ENCODE measurements at places on chromosomes 5 and 9.

DNA sequence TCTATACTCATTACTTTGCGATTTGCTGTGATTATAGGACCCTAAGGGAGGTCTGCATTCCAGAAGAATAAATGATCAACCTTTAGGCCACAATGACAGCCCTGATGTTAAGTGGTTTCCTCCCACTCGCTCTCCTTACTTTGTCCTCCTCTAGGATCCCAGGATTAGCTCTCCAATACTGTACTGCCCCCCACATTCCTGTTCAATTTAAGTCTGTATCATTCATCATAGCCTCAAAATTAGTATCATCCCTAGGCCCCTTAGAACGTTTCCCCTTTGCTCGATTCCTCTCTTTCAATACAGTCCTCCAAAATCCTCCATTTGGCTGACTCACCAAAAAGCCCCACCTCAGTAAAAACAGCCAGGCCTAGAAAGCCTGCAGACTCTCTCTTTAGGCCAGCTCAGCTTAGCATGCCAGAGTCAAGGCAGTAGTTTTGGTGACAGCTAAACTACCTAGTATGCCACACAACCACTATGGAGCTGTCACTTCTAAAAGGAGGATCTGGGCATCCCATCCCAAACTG lies 24.4 kb downstream of the RNF145 start:
- no peak for DNase-seq

DNA sequence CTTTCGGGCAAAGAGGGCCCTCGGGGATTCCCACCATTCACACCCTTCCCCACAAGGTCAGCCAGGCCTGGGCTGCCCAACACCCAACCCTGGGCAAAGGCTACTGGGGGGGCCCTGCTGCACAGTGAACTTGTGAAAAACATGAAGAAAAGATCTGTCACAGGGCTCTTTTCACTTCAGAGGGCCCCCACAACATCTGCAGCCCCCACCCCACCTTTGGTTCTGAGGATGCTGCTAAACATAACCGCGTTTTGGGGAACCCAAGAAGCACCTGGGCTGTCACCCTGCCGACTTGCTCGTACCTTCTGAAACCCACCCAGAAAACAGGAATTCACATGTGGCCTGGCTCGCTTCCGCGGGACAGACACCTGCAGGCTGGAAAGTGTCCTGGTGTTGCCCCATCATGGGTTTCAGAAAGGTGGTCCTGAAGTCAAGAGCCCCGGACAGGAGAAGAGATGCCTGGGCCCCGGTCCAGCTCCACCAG lies 29.3 kb downstream of the B4GALT1 start:
- no peak for DNase-seq

DNA sequence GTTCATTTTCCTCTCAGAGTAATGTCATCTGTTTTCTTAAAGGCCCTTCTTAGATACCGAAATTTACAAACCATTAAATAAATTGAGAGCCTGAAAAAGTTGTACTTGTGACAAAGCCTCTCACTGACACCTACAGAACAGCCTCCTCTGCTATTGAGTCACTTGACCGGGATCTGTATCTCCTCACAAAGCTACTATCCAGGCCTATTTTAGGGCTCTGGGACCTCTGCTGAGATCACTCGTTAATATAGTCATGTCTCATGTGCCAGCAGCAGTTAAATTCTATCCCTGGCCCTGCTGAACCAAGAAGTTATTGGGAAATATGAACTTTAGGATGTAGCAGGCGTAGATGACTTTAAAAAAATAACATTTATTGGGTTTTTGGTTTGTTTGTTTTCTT lies 31.1 kb downstream of the FBXO38 start:
- no peak for DNase-seq

DNA sequence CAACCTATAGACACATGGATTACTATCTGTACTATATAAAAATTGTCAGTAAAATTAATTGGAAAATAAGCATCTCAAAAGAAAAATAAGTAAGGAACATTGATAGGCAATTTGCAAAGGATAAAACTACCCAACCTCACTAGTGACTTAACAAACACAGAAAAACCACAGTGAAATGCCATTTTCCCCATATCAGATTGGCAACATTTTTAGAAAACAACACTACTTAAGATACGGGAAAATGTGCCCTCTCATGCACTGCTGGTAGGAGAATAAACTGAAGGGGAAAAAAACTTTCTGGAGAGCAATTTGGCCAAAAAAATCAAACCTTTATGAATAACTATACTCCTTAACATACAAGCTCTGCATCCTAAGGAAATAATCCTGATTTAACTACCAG lies 254.0 kb downstream of the DEPDC1B start:
- no peak for DNase-seq

DNA sequence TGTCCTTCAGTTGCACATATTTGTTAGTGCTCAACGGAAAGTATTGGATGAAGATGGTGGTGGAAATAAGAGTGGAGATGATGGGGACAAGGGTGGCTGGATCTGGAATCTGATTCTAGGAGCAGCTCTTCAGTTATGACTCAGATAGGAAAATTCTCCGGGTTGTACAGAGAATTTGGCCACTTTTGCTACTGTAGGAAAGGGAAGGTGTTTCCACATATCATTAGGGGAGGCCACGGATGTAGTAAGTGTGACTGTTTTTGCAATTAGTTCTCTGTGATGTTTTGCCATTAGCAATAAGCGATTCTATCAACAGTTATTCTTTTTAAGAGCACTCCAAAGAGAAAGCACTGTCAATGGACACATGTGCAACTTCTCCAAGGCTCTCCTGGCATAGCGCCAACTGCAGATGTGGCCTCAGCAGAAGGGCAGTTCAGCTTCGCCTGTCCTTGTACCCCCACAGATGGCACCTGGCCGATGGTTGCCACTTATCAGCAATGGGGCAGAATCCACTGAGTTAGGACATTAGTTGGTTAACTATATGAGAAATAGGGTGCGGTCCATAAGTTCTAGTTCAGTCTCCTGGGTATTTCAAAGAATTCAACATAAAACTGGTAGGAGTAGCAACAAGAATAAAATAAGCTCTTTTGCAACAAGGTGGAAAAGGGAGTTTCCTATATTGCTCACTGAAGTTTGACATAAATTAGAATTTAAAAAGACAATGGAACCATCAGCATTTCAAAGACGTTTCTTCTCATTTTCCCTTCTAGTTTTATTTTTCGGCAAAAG lies 96.3 kb downstream of the ARSB start:
- no peak for DNase-seq

- DNase-seq = peak; percentile 67
These were observed at the start of gene NOTCH1 for GRCh38 chr9:136545965-136546696. Gene NOTCH1 (minus strand): TSS chr9:136546048. CDS start chr9:136545786, 262 bp downstream.

- DNase-seq = no peak
These were observed 607 bp downstream of the SPEF2 start for GRCh38 chr5:35618304-35618636.

DNA sequence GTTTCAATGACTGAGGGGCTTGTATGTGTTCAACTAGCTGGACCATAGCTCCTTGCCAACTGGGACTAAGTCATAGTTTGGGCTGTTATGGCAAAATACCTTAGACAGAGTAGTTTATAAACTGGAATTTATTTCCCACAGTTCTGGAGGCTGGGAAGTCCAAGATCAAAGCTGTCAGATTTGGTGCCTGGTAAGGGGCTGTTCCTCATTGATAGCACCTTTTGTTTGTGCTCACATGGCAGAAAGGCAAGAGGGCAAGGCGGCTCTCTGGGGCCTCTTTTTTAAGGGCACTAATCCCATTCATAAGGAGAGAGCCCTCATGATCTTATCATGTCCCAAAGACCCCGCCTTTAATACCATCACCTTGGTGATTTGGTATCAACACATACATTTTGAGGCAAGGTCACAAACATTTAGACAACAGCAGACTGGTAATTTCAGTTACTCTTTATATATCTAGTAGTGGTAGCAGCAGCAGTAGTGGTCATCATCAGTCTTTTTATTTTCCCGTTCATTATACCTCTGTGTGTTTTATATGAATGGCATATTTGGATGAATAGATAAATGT lies 477.0 kb downstream of the CCDC171 start:
- DNase-seq = no peak

Measured in activated naive CD8-positive, alpha-beta T cell treated with anti-CD3 and anti-CD28 coated beads, Interleukin-2, amount 50 U/mL, for 16 hours (primary cell).